ENCODE measurements at places on chromosomes 13 and 19. TPM values are rescaled to one million over a fixed set of nuclear protein-coding genes. Genes with fewer than 3 reads are reported as not detected.

DNA sequence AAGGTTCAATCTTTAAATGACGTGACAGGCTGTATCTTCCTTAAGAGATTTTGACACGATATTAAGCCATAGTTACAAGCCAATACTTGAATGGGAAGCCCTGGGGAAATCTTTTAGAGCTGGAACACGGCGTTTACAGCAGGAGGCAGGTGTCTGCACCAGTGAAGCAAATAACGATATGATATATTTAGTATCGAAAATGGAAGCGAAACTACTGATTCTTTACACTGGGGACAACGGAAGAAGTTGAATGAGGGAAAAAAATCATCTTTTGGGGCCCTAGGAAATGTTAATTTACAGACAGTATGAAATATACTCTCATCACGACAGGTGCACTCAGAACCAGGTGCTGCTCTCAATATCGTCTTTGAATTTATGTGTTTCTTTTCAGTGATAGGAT lies 793.9 kb upstream of the PCDH20 start:
- no peak for DNase-seq

GRCh38 chr19:16703677-16704076 lies 16.0 kb upstream of the NWD1 start:
- no peak for DNase-seq

The KLK14 gene
- total RNA-seq: not detected

The KLK12 gene
- not detected for total RNA-seq
